ENCODE measurements at places on chromosomes 2 and 18.

- H3K4me1 ChIP-seq, result no peaks in the 10 kb centered on the region
- H3K27ac ChIP-seq, result no peak overlapping the region
- no peaks in the 10 kb centered on the region for H3K36me3 ChIP-seq
- H3K27me3 ChIP-seq, result no peaks in the 10 kb centered on the region
- H3K4me3 ChIP-seq, result no peak overlapping the region
Measured at GRCh38 chr2:164110515-164110914, 374.7 kb upstream of the FIGN start.

DNA sequence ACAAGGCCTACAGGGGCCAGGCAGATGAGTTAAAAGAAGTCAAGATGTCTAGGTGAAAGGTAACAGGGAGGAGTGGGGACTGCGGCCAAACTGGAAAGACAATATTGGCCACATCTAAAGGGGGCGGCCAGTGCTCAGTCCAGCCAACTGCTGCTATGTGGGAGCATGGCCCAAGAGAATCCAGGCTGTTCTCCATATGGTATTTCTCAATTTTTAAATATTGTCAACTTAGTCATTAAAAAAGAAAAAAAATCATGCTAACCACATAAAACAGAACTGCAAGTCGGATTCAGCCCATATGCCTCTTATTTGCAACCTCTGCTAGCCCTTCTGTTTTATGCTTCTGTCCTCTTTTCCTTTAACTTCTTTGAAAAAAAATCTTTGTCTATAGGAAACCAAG is 14.8 kb downstream of the TRABD2A start:
- H3K36me3 ChIP-seq, result no peaks in the 10 kb centered on the region
- H3K4me3 ChIP-seq, result no peak overlapping the region
- H3K27me3 ChIP-seq, result no peaks in the 10 kb centered on the region
- no peak for DNase-seq
- H3K4me1 ChIP-seq, result no peaks in the 10 kb centered on the region

- no peak overlapping the region for H3K4me3 ChIP-seq
- H3K27me3 ChIP-seq, result no peaks in the 10 kb centered on the region
- H3K36me3 ChIP-seq, result no peaks in the 10 kb centered on the region
- DNase-seq, result no peak
- no peaks in the 10 kb centered on the region for H3K4me1 ChIP-seq
Measured at GRCh38 chr18:40987581-40987980, 967.5 kb upstream of the PIK3C3 start.

DNA sequence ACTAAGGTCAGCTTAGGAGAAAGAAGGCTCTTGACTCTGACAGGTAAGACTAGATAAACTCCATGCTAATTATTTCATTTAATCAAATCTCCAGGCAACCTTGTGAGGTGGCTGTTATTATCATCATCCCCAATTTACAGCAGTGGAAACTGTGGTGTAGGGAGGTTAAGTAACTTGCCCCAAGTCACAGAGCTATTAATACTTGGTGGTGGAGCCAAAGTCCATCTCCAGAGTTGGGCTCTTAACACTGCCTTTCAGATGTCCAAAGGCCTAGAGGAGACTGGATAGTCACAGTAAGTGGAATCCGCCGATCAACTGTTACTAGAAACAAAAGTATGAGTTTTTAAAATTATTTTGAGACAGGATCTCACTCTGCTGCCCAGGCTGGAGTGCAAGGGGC is 46.6 kb upstream of the SP3 start:
- H3K36me3 ChIP-seq, result no peaks in the 10 kb centered on the region
- no peak overlapping the region for H3K4me3 ChIP-seq

DNA sequence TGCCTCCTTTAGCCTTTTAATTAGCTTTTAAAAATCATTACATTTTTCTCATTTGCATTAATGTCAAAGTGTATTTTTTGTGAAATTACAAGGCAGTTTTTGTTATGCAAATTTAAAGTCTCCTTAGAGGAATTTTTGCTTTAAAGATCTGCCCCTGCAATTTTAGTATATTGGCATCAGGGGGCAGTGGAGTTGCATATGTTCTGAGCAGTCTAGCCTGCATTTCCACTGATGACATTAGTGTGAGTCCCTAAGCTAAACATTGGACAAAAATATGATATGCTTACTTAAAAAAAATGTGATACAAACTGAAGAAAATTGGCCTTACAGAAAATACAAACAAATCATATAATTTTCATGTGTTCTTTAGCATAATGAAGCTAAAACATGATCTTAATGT is 426.5 kb downstream of the SLC4A3 start:
- no peaks in the 10 kb centered on the region for H3K36me3 ChIP-seq
- H3K4me1 ChIP-seq, result no peaks in the 10 kb centered on the region
- H3K27ac ChIP-seq, result no peak overlapping the region
- no peak overlapping the region for H3K4me3 ChIP-seq
- DNase-seq, result no peak

DNA sequence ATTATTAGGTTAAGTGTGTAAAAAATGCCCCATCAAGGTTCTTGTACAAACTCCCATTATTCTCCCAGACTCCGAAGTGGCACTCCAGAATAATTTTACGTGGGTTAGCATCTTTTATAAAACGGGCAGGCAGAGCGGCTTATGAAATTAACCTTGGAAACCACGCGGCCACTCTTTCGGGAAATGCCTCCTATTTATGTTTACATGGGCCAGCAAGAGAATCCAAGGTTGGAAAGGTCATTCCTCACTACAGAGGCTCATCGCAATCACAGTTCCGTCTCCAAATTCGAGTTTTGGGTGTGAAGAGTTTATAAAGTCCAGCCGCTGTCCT is 1.2 kb upstream of the IMPA2 start:
- no peaks in the 10 kb centered on the region for H3K36me3 ChIP-seq
- peaks cover 6% of the 10 kb centered on the region for H3K4me1 ChIP-seq
- no peak for DNase-seq
- H3K4me3 ChIP-seq, result peak overlapping the region; percentile 94

DNA sequence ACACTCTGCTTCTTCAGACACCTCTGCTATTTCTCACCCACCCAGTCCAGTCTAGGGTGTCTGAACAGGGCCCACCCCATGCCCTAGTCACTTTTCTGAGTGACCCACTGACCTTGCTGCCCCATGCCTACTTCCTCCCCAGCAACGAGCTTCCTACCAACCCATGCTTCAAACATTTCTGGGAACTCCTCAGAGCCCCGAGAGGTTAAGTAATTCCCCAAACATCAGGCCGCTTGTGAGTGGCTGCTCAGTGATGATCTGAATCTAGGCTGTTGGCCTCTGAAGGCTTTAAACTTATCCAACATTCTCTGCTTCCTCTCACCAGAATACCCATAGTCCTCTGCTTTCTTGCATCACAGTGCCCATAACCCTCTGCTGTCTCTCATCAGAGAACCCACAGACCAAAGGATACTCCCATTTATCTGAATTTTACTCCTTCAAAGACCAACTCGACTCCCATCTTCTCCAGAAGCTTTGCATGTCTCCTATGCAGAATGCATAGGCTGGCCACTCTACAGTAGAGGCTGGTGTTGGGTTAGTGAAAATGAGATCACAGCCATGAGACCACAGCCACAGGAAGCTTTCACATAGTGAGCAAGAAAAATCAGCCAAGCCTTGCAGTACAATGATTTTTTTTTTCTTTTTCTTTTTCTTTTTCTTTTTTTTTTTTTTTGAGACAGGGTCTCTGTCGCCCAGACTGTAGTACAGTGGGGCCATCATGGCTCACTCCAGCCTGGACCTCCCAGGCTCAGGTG is 309.5 kb upstream of the LYPD1 start:
- no peak overlapping the region for H3K4me3 ChIP-seq
- no peak for DNase-seq
- H3K36me3 ChIP-seq, result no peaks in the 10 kb centered on the region

DNA sequence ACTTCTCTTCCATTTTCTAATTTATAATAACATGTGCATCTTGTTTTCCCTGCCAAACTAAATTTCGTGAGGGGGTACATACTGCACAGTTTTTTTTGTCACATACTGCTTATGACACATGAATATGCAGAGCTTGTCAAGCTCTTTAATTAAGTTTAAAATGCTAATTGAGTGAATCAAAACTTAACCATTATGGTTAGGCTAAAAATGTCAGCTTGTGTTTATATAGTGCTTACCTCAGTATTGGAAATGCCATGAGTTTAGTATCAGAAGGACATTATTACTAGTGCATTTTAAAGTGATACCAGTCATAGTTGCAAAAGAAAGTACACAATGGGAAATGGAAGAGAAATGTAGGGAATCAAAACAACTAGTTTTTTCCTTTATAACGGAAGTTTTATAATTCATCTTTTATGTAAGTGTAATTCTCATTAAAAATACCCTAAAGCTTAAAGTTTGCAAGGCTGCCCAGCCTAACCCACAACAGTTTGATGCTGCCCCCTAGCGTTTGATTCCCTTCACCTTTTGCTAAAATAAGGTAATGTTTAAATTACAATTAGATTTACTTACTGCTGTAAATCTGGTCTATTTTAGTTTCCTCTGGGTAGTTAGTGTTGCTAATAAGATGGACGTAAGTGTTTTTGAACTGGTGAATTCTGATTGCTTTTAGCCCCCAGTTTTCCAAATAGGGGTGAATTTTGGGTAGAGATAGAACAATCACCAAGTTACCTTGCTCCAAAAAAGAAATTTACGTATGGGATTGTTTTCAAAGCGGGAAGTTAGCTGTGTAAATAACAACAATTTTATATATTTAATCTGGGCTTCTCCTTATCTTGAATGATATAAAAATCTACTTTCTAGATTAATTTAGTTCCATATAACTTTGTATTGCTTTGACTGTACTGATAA is 3.2 kb downstream of the SLC39A10 start:
- no peaks in the 10 kb centered on the region for H3K36me3 ChIP-seq
- no peaks in the 10 kb centered on the region for H3K27me3 ChIP-seq
- DNase-seq, result no peak
- peak overlapping the region; percentile 99 for H3K27ac ChIP-seq
- H3K4me3 ChIP-seq, result peak overlapping the region; percentile 84

DNA sequence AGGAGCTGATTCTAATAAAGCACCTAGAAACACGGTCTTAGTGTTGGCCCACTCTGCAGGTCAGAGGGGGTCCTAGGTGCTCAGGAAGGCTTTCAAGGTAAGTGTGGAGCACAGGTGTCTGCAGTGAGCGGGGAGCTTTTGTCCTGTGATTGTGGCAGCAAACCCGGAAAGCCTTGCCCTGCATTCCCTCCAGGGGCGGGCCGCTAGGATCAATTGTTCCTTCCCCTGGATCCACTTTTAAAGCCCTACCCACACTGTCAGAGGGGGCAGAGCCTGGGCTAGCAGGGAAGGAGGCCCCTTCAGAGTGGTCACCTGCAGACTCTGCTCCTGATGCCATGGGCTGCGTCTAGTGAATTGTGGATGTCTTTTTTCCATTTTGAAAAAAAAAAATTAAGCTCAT is 176.0 kb downstream of the CTIF start:
- DNase-seq, result no peak
- no peak overlapping the region for H3K4me3 ChIP-seq
- H3K27me3 ChIP-seq, result no peaks in the 10 kb centered on the region
- H3K36me3 ChIP-seq, result peaks cover 4% of the 10 kb centered on the region
- H3K27ac ChIP-seq, result no peak overlapping the region

DNA sequence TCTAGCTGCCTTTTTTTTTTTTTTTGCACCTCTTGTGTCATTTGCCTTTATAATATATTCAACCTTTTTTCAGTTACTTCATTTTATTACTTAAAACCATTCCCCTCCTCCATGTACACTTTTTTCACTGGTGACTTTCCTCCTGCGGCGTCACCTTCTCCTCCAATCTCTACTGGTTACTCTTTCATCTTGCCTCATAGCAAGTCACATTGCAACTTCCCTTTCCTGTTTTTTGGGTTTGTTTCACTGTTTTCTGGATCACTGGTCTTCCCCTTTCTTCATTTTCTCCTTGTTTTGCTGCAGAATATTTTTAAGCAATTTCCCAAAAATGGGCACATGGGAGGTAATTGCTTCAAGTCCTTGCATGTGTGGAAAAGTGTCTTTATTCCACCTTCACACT is 37.7 kb upstream of the GPR155 start:
- H3K4me3 ChIP-seq, result no peak overlapping the region
- H3K27me3 ChIP-seq, result no peaks in the 10 kb centered on the region
- no peak for DNase-seq
- H3K36me3 ChIP-seq, result no peaks in the 10 kb centered on the region
- H3K27ac ChIP-seq, result peak overlapping the region; percentile 74
- no peaks in the 10 kb centered on the region for H3K4me1 ChIP-seq

GRCh38 chr2:31426096-31426495 is 11.6 kb upstream of the XDH start:
- H3K27me3 ChIP-seq, result no peaks in the 10 kb centered on the region
- no peak overlapping the region for H3K4me3 ChIP-seq
- no peaks in the 10 kb centered on the region for H3K36me3 ChIP-seq
- DNase-seq, result peak; percentile 43
- no peak overlapping the region for H3K27ac ChIP-seq

DNA sequence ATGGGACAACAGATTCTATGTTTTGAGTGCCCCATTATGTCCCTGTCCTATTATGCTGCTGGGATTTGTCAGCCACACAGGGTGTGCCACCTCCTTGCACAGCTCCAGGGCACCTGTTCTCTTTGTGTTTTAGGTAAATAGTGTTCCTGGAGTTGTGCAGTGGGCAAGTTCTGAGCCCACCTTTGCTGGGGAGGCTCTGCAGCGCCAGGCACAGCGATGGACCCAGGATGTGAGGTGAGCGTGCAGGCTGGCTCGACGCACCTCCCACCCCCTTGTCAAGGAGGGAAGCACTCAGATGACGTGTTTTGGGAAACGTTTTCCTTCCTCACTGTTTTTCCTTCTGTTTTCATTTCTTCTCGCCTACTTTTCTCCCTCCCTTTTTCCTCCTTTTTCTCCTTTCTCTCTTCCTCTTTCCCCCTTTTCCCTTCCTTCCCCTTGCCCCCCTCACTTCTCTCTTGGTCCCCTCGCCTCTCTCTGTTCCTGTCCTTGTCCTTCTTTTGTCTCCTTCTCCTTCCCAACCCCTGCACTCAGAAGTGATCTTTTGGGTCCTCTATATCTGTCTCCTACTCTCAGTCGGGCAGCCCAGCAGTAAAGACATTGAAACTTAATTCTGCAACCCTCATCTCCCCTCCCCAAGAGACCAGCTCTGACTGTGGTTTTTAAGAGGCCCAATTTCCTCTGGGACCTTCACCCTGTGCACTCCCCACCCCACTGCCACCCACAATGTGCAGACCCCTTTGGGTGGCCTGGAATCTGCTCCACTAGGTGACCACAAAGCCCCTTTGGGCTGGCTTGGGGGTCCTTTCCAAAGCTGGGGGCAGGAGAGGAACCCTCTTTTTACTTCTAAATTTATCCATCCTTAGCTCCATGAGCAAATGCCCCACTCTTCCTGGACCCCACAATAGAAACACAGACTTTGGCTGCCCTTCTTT is 104.0 kb downstream of the MCFD2 start:
- H3K4me1 ChIP-seq, result peaks cover 23% of the 10 kb centered on the region
- peak overlapping the region; percentile 74 for H3K27ac ChIP-seq
- H3K4me3 ChIP-seq, result no peak overlapping the region
- DNase-seq, result no peak

DNA sequence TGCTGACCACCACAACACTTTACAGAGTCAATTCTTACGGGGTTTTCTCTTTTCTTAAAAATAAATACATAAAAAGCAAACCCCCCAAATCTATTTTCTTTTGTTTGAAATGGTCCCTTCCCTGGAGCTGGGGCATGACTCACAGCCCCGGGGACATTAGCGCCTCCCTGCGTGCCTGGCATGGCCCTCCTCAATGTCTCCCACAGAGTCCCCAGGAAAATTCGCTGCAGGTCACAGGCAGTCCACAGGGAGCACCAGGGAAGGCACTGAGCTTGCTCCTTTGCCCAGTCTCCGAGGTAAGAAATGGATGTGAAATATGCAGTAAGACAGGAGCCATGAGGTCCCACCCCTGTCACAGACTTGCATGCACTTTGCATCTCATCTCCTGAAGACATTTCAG is 142.5 kb downstream of the LAMA1 start:
- no peaks in the 10 kb centered on the region for H3K27me3 ChIP-seq
- no peaks in the 10 kb centered on the region for H3K36me3 ChIP-seq
- H3K4me3 ChIP-seq, result no peak overlapping the region

Data from left lung (tissue), 14 donors.